ENCODE measurements at places on chromosomes 1 and 21.

DNA sequence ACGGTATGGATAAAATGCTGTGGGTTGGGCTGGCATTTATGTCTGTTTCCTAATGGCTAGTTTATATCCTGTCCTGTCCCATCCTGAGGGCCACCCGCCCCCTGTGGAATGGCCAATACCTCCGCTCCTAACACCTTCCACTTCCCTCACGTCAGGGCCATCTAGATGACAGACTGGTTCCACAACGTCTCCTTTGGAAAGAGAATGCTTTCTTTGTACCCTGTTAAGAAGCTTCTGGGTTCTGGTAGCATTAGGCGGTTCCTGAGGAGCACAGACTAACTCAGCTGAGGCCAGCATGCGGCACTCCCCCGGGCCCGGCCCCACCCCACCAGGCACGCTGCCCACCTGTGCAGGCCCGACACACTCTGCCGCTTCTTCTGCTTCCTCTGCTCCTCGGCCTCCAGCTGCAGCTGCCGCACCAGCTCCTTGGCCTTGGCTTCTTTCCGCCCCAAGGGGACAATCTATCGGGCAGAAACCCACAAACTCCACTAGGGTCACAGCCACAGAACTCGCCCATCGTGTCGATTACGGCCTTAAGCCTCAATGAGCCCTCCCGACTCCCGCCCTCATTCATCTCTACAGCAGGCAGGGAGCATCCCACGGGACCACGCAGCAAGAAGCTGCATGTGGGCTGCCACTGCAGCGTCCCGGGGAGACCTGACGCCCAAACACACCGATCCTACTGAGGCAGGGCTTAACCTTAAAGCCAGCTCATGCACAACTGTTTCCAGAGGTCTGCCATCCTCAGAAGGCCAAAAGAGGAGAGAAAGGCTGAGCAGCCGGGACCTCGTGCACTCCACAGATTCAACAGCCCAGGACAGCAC lies 11.3 kb downstream of the SMIM1 start:
- no peak for DNase-seq

DNA sequence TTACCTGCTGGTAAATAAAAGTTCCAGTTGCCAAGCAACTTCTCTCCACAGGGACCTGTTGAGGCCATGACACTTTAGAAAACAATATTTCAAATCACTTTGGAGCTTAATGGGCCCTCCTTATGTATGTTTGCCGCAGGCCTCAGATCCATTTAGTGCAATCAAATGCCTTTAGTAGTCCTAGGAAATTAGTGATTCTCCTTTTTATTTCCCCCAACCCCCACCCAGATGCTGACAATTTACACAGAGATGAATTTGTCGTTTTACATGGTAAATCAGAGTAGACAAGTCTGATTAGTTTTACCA lies 83.6 kb downstream of the CLIC4 start:
- DNase-seq, result no peak

- no peak for DNase-seq
Observed at GRCh38 chr1:100308777-100309176, 42.8 kb downstream of the RTCA start.

GRCh38 chr1:48523558-48523957 lies 51.6 kb upstream of the SPATA6 start:
- DNase-seq, result no peak

DNA sequence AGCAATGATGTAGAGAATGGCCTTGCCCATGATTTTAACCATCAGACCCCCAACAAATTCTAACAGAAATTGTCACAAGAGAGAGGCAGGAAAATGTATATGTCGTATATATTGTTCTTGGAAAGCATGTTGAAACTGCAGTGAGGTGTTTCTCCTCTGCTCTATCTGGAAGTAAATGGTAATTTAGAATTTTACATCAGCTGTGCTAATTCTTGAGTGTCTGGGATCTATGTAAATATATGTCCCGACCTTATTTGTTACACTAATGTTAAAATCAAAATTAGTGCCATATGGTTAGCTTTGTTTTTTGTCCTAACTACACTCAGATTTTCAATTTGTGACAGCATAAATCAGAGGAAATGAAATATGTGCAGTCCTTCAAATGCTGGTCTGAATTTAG lies 20.5 kb downstream of the ZBTB21 start:
- no peak for DNase-seq

- DNase-seq, result peak; percentile 58
Observed at GRCh38 chr1:26278724-26279455, 996 bp upstream of the SH3BGRL3 start.

DNA sequence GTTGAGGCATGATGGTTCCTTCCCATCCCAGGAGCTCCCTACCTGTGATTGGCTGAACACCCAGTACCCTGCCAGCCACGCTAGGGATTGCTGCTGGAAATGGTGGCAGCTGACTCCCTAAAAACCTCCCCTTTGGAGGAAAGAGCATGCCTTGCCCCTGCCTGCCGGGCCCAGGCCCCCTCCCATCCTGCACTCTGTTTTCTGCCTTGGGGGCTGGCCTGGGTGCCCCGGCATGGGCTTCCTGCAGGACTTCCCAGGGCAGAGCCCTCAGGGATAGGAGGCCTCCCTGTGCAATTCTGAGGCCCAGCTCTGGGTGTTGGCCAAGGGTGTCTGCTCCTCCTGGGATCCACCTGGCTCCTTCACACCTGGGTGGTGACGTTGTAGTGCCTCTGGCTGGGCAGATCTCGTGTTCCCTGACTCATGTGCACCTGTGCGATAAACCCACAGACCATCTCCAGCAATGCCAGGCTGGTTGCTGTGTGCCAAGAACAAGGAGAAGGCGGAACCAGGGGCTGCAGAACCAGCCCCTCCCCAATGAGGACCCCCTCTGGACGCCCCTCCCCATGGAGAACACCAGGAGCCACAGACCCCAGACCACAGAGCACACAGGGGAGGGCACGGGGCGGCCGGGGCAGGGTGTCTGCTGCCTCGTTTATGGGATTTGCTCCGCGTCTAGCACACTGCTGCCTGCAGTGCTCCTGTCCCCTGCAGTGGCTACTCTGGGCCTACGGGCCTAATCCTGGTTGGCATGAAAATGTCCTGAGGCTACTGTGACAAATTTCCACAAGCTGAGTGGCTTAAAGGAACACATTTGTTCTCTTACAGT lies 13.6 kb downstream of the CSTB start:
- DNase-seq, result no peak

GRCh38 chr1:54384918-54385726 lies 21.1 kb downstream of the SSBP3 start:
- DNase-seq, result no peak

DNA sequence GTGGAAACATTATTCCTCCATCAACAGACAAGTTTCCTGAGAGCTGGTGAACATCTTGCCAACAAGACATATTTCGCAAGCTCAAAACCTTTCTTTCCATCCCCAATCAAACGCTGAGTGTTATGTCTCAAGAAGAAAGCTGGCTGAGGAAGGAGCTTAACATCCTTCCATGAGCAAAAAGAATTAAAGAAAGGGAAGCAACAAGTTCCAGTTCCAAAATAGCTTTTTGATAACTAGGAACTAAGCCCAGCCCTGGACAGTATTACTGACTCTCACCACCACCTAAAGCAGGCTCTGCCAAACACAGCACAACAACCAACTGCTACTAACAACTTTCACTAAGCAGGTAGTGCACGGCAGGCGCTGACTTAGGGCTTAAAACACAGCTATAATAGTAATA lies 50.2 kb downstream of the CAPZB start:
- no peak for DNase-seq

GRCh38 chr1:58746757-58747156 lies 37.1 kb downstream of the JUN start:
- DNase-seq, result no peak

- no peak for DNase-seq
Observed at GRCh38 chr1:169892176-169892926, 1.3 kb downstream of the SCYL3 start.

DNA sequence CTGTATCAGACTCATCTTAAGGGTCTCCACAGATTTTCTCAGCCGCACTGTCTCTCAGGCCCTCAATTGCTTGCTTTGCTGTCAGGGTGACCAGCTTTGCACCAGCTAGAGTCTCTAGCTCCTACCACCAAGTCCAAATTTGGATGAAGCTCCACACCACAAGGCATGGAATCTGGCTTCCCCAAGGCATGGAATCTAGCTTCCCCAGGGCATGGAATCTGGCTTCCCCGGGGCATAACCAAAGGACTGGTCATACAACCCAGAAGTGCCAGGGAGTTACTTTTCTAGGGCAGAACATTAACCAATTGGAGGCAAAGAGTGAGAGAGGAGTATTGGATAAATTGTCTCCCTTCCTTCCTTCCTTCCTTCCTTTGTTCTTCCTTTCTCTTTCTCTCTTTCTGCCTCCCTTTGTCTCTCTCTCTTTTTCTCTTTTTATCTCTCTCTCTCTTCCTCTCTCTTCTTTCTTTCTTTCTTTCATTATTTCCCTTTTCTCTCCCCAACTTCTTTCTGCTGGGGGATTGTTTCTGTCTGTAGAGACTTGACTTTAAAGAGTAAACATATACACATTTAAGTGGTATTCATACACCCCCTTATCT lies 76.9 kb upstream of the HAO2 start:
- no peak for DNase-seq

- no peak for DNase-seq
Observed at GRCh38 chr1:53083636-53084588, 21.9 kb downstream of the PODN start.

DNA sequence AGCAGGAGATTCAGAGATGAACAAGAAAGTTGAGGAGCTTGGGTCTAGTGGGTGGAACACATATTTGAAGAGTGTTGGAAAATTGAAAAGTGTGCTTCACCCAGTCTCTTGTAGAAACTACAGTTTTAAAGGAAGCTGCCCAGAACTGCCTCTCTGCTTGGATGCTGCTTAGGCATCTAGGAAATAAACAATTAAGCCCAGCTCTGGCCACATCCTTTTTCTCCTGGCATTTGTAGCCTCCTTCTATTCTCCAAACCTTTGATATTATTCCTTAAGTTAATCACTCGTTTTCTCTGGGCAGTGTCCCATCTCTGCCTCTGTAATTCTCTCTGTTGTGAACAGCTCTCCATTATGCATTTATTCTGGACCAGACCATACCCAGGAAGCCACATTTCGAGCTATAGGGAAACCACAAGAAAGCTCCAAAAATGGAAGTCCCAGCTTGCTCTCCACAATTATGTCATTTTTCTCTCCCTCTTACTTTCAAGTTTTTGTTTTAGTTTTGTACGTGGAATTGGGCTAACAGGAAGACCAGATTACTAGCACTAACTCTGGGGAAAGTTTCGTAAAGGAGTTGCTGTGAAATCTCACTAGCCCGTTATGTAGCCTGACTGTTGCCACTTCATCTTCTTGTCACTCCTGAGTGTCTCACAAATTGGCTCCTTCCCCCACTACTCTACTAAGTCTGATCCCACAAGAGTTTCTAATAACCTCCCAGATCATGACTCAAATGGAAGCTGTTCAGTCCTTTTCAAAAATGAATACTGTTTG lies 102.2 kb downstream of the NTMT2 start:
- no peak for DNase-seq

- no peak for DNase-seq
Observed at GRCh38 chr1:71047635-71048607, at the start of gene PTGER3. PTGER3 (minus strand) TSS chr1:71047816; CDS start chr1:71047577, 239 bp downstream.

- DNase-seq, result no peak
Observed at GRCh38 chr1:59333626-59334277, 36.9 kb downstream of the FGGY start.

DNA sequence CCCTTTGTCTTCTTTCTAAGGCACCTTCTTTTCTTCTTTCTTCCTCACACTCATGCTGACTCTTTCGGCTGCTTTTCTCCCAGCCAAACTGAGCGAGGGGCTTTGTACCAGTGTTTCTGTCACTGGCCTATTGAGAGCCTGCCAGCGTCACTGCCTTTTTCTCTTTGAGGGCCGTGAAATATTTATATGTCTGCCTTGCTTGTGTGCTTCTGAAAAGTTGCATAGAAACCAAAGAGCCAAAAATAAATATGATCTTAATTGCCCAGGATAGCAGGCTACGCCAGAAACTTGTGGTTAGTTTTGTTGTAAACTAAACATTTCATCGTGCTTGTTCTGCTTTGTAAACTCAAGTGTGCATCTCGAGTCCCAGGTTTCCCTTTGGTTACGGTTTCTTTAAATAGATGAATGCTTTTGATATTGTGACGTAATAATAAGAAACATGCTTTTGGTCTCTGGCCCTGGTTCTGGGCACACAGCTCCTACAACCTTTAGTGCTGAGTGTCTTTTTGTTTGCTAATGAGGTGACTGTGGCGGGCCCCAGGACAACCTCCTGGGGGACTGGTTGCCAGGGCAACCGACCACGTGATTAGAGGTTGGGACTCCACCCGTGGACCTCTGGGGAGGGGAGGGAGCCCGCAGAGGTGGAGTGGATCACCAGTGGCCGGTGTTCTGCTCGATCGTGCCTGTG lies 10.8 kb downstream of the SLC37A1 start:
- DNase-seq, result peak; percentile 9

DNA sequence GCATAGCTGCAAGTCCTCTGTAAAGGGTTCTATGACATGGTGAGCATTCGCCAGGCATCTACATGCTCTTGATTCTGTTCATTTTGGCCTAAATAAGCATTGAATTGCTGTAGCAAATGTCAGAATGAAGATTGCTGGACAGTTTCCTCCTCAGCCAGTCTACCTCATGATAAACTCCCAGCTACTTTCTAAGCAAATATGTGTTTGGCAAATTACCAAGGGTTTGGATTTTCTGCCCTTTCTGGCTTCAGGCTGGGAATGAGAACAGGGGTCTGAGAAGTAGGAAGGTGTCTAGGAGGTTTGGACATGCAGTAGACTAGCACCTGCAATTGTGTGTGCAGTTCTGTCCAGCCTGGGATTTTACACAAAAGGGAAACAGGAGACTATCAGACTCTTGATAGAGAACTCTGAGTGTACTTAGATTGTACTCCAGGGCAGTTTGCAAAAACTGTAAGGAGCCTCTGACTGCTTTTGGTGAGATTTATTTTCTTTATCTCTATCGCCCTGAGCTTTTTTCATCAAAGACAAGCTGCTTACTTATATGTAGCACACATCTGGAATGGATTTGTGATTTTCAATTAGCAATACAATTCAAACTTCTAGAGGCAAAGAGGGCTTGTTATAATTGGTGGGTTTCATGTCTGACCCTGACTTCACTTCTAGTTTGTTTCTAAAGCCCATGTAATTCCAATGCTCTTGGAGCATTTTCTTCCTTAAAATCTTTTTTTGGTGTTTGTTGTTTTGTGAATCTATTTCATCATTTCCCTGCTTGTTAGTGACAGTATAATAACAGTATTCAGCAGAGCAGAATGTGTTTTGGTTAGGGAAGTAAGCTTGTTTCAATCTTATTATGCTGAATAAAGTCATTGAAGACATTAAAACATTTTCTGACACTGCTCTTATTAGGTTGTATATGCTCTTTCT lies 150.8 kb downstream of the VPS13D start:
- no peak for DNase-seq

GRCh38 chr1:15308621-15309027 lies 61.6 kb downstream of the FHAD1 start:
- DNase-seq, result no peak

GRCh38 chr1:12572522-12572921 lies 45.5 kb downstream of the DHRS3 start:
- DNase-seq, result no peak
